GOT3 (cell line): ENCODE measurements at places on chromosomes 3 and 15.

GRCh38 chr3:28273837-28274236, 32.4 kb downstream of the CMC1 start:
- no peak for DNase-seq

GRCh38 chr3:34360713-34361112, 562.3 kb downstream of the PDCD6IP start:
- DNase-seq: no peak

DNA sequence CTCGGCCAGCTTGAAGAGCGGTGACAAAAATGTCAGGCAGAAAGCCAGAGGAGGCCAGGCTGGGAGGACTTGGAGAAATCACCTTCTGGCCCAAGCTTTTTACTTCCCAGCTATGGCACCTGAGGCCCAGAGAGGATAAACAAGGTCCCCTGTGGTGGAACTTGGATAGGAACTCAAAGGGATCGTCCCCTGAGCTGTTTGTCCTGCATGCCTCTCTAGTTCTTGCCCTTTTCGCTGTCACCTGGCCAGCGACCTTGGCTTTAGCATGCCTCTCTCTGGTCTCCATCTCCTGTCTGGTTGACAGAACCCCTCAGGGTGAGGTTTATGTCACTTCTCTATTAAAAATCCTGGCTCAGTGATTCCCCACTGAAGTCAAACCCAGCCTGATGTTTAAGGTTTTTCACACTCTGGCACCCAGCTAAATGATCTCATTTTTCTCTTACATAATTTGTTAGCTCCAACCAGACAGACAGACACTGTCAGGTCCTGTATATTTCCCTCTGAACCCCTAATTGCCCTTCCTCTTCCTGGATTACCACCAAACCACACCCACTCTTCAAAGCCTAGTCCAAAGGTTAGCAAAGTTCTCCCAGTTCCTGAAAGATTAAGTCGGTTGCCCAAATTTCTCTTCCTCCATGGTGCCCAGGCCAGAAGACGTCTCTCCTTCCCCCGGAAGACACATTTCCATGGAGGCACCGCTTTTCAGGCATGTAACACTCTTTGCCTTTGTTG, 169.1 kb downstream of the FAM43A start:
- DNase-seq: no peak

GRCh38 chr3:67329358-67329757, 325.1 kb downstream of the SUCLG2 start:
- DNase-seq: no peak

DNA sequence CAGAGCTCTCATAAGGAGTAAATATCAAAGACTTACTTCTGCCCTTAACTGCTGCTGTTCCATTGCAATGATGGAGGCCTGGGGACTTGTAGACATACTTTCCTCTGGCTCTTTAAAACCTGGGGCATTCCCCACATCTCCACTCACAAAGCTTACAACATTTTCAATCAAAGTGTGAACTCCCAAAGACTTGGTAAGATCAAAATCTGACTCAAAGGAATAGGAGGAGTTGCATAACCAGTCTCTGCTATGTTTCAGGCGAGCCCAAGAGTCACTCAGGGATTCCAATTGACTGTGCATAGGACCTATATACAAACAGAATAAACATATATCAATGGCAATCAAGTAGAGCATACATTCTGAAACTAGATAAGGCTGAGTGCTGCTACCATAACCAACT, 101.5 kb downstream of the FBXL22 start:
- DNase-seq: no peak

DNA sequence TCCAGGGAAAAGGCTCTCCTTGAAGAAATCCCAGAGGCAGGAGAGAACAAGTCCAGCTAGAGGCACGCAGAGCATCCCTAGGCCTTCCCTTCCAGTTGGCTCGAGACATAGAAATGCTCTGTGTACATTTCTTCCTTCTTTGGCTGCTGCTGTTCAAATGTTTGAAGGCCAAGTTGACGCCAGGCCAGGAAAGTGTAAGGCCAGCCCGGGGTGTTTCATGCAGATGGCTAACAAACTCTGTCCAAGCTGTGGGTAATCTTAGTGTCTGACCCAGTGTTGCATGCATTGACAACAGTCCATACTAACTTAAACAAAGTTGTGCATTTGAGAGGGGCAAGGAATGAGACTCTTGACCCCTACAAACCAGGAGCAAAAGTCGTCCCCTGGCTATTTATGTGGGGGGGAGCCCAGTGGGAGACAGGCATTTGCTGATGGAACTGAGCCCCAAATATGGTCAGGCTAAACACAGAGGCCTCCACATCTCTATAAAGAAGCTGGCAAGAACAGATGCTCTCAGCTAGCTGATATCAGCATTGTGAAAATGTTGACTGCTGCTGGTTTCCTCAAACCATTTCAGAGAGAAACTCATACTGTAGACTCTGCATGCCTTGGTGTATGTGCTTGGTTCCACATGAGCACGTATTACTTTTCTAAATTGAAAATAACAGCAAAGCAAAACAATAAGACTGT, 139.5 kb downstream of the ADAMTS9 start:
- no peak for DNase-seq

DNA sequence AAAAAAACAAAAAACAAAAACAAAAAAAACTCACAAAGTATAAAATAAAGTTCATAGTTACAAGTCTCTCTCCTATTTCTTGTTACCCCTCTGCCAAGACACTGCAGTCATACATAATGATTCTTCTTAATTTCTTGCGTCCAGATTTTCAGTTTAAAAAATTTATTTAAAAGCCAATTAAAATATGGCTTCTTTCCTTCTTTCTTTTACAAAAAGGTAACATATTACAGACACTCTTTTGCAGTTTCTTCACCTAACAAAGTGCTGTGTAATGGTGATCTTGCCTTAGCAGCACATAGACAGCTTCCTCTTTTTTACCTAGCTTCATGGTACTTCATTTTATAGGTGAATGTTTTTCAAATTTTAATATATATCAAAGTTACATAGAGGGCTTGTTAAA, 136.1 kb upstream of the SGO1 start:
- DNase-seq: no peak

GRCh38 chr3:141401573-141402475, 33.5 kb downstream of the ZBTB38 start:
- DNase-seq: no peak
